ENCODE measurements at places on chromosomes 3 and 15.
A peak's percentile ranks its signal among the peaks of the same experiment; 100 is the strongest.

DNA sequence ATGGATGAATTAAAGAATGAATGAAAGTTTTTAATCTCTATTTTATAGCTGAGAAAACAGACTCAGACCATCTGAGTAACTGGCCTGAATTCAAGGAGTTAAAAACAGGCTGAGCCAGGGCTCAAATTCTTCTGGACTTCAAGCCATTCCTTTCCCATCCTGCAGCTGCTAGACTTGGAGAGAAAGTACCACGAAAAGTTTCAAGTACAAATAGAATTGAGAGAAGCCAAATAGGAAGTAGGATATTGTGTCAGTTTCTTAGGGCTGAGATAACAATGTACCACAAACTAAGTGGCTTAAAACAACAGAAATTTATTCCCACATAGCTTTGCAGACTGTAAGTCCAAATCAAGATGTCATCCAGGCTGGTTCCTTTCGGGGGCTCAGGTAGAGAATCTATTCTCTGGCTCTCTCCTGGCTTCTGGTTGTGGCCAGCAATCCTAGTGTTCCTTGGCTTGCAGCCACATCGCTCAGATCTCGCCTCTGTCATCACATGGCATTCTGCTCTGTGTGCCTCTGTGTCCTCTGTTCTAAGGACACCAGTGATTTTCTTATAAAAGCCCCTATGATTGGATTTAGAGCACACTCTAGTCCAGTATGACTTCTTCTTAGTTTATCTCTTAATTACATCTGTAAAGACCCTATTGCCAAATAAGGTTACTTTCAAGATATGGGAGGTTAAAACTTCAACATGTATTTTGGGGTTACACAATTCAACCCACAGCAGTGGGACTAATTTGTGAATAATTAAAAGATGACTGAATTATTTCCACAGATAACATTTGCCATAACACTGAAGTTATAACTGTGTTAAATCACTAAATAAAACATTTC is 25.7 kb upstream of the GOLIM4 start:
- no peaks in the 10 kb centered on the region for H3K27me3 ChIP-seq
- no peak overlapping the region for H3K27ac ChIP-seq
- no peak for DNase-seq
- no peaks in the 10 kb centered on the region for H3K36me3 ChIP-seq

DNA sequence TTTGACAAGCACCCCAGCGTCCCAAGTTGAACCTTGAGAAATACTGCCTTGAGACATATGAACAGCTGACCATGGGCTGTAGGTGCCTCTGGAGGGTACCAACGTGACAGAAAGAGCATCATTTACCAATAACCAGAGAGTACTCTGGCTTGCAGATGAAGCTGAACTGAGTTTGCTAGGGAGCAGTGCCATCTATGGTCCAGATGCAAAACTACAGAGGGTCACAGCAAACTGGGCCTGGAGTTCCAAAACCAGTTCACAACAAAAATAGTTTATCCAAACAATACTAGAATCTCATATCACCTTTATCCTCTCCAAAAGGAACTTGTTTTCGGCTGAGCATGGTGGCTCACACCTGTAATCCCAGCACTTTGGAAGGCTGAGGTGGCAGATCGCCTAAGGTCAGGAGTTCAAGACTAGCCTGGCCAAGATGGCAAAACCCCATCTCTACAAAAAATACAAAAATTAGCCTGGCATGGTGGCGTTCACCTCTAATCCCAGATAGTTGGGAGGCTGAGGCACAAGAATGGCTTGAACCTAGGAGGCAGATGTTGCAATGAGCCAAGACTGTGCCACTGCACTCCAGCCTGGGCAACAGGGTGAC is 69.3 kb downstream of the CHAC1 start:
- no peak overlapping the region for H3K27ac ChIP-seq
- H3K36me3 ChIP-seq: peaks cover 6% of the 10 kb centered on the region
- no peaks in the 10 kb centered on the region for H3K27me3 ChIP-seq
- no peak overlapping the region for H3K4me3 ChIP-seq
- H3K4me1 ChIP-seq: no peaks in the 10 kb centered on the region
- no peak for DNase-seq

- H3K27me3 ChIP-seq: no peaks in the 10 kb centered on the region
- no peak overlapping the region for H3K4me3 ChIP-seq
- no peak for DNase-seq
- peaks cover under 1% of the 10 kb centered on the region for H3K4me1 ChIP-seq
- peaks cover 17% of the 10 kb centered on the region for H3K36me3 ChIP-seq
Measured at GRCh38 chr15:68784206-68784605, 36.5 kb downstream of the ANP32A start.

DNA sequence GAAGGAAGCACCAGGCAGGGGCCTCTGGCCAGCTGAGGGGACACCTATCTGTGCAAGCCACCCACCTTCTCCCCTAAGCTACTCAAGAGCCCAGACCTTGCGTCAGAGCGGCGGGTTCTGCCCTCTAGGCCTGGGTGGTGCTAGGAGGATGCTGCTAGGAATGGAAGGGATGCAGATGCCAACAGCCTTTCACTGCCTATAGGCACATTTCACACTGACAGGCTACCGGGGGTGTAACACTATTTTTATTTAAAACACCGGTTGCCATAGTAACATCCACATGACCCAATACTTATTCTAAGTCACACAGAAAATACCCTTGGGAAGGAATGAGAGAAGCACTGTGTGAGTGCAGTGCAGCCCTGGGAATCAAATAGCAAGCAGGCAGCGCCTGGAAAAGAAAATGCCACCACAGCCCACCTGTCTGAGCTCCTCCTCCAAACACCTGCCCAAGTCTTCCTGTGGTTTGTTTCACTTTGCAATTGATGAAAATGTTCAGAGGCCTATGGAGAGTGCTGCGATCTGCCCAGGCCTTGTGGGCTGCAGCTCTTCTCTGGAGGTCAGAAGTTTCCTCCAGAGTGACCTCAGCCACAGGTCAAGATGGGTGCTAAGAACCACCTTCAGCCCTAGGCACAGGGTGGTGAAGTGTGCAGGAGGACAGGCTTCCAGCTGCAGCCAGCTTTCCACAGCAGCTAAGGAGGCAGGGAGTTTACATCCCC is 113.5 kb upstream of the TOPAZ1 start:
- no peak overlapping the region for H3K4me3 ChIP-seq
- peaks cover 4% of the 10 kb centered on the region for H3K4me1 ChIP-seq
- H3K36me3 ChIP-seq: no peaks in the 10 kb centered on the region
- H3K27ac ChIP-seq: no peak overlapping the region

- no peak overlapping the region for H3K4me3 ChIP-seq
- H3K27me3 ChIP-seq: no peaks in the 10 kb centered on the region
- no peaks in the 10 kb centered on the region for H3K4me1 ChIP-seq
- no peak overlapping the region for H3K27ac ChIP-seq
- DNase-seq: no peak
Measured at GRCh38 chr3:4409971-4410573, 57.0 kb downstream of the SUMF1 start.

DNA sequence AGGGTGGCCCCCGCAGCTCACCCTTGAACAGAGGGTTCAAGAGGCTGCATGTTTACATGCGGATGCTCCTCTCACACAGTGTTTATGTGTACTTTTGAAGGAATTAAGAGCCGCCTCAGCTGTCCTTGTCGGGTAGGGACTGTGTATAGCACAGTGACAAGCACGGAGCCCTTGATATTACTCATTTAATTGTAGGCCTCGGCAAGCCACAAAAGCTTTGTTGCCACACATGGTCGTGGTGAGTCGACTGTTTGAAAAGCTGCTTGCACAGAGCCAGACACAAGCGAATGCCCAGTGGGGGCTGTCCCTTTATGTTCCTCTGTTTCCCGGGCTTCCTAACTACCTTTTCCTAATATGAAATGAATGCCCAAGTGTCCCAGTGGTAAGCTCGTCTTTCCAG is 4.5 kb downstream of the ESYT3 start:
- H3K27me3 ChIP-seq: peaks cover 13% of the 10 kb centered on the region
- no peak overlapping the region for H3K4me3 ChIP-seq
- no peak overlapping the region for H3K27ac ChIP-seq
- DNase-seq: no peak
- H3K4me1 ChIP-seq: no peaks in the 10 kb centered on the region
- no peaks in the 10 kb centered on the region for H3K36me3 ChIP-seq

DNA sequence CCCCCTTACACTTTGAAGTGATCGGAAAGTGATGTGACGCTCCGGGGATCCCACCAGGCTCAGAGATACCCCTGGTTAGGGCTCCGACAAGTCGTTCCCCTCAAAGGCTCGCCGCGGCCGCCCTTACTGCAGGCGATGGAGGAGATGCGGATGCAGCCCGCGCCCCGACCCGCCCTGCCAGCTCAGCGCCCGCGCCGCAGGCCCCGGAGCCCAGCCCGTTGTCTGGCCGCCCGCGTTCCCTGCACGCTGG is 228 bp downstream of the GLT8D1 start:
- H3K27ac ChIP-seq: no peak overlapping the region
- no peak for DNase-seq
- H3K4me3 ChIP-seq: peak overlapping the region; percentile 91

All from iPS DF 6.9 (cell line).